Cardiac muscle cell (in vitro differentiated cells and primary cell): ENCODE measurements at places on chromosomes 1 and 21.

DNA sequence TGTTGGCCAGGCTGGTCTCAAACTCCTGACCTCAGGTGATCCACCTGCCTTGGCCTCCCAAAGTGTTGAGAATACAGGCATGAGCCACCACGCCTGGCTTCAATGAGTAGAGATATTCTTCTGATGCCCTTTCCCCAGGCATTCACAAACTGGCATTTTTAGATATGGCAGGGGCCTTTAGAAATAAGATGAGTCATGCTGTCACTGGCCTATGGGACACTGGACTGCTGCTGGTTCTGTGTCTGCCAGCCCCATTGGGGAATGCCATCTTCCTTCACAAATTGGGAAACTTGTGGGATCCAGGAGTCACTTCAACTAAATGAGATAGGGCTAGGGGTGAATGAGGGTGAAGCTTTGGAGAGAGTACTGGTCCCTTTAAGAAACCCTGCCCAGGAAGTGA lies 16.0 kb downstream of the KLHDC8A start:
- no peak for DNase-seq

DNA sequence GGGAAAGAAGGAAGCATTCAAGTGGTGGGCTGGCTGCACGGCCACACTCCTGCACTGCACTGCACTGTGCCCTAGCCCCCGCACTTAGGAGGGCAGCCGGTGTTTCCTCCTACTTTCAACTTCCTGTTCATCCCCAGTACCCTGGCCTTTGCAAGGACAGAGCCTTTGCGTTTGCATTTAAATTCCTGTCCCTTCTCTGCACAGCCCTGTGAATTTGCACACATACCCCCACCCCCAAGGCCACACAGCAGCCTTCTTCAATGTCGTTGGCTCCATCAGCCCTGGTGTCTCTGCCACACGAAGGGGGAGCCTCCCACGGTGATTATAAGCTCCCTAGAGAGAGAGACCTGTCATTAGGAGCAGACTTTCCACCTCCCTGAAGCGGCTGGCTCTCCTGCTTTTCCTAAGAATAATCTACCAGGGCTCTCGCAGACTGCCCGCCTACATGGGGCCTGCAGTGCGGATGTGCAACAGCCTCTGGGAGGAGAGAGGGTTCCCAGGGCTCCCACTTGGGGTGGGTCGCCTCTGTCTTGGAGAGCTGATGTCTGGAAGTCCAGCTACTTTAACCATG lies 13.2 kb upstream of the SLC45A3 start:
- DNase-seq: no peak

- no peak for DNase-seq
Observed at GRCh38 chr1:71964188-71964587, 318.2 kb downstream of the NEGR1 start.

- no peak for DNase-seq
Observed at GRCh38 chr1:175969231-175969630, 225.8 kb upstream of the TNR start.

DNA sequence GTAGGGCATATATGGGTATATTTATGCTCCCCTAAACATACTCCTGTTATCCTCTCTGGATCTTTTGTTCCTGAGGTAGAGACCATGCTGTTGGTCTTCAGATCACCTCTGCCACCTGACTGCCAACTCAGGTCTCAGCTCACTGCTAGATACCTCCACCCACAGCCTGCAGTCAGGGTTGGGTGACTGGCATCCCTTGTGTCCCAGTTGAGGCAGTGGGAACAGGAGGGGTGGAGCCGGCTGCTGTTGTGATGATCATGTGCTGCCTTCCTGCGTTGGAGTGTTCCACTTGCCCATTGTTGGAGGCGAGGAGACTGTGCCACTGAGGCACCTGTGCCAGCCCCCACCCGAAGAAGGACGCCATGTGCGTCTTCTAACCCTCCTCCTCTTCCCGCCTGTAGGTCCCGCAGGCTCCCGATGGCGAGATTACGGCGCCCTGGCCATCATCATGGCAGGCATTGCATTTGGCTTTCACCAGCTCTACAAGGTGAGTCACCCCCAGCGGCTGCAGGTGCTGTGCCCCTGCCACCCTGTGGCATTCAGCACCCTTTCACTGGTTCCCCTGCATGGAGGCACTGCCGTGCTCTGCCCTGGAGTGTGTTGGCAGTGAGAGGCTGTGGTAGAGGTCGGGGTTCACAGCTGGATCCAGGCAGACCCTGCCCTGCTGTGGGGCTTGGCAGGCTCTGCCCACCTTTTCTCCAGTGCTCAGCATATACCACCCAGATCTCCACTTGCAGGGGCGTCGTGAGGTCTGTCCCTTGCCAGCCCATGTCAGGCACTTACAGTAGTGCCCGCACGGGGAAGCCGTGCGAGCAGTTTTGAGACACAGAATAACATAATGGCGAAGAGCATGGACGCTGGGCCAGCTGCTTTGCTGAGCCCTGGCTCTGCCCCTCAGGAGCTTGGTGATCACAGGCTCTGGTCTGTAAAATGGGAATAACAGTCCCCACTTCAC lies 143.5 kb downstream of the PEX14 start:
- no peak for DNase-seq
